GOT3 (cell line): ENCODE measurements at places on chromosomes 11 and 22.
A peak's percentile ranks its signal among the peaks of the same experiment; 100 is the strongest.

DNA sequence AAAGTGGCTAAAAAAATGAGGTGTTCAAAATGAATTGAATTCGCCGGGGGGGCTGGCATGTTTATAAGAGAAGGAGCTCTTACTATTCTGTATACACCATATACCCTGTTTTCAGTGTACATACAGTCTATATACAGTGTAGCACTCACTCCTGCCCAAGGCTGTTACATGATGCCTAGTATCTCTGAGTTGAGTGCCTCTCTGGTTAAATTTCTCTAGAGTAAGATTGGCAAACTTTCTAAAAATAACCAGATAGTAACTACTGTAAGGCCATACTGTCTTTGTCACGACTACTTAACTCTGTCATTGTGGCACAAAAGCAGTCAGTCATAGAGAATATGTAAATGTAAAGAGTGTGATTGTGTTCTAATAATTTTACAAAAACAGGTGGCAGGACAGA lies 58.1 kb downstream of the PHF21A start:
- DNase-seq: no peak

DNA sequence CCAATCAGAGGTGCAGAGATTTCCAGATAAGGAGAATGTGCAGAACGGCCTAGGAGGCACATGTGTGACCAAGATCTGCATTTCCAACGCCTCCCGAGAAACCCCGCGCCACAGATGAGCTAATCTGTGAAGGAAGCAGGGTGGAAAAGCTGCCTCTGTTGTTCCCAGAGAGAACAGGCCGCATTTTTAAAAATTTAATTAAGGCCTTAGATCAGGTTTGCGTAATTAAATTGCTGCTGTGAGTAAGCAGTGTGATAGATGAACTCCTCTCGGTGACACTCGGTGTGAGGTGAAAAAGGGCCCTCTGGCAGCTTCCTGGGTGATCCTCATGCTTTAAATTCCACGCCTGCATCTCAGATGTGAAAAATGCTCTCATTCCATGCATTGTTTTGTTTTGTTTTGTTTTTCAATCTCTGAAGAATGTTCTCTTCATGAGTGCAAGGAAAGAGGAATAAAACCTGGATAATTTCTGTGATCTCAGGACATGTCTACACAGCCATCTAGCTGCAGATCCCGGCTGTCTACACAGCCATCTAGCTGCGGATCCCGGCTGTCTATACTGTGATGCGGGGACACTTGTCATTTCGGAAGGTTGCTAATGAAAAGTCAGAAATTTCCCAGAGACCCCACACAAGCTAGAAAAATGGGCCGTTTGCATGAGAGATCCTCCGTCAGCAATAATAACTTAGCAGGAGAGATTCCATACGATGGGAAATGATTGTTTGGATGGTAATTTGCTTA lies 1398.9 kb downstream of the BRD1 start:
- no peak for DNase-seq

- no peak for DNase-seq
Measured at GRCh38 chr22:17941471-17942406, 82.6 kb downstream of the MICAL3 start.

- DNase-seq: no peak
Measured at GRCh38 chr11:72352859-72353551, 81.3 kb downstream of the CLPB start.

- DNase-seq: no peak
Measured at GRCh38 chr22:41034706-41035105, 57.7 kb upstream of the EP300 start.

DNA sequence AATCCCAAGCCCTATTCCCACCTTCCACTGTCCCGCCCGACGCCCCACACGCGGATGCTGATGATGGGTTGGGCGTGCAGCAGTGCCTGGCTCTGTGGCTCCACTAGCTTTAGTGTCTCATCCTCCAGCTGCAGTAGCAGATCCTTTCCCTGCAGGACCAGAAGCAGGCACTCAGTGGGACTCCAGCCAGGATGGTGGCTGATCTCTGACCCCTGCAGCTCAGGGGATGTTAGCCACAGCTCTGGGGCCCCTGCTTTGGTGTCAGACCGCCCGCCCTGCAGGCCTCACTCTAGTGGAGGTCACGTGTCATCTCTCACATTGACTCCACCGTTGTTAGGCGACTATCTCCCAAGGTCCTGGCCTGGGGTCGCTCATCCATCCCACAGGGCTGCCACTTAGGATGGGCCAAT lies 11.8 kb downstream of the SMPD1 start:
- DNase-seq: no peak

GRCh38 chr11:45859661-45860140 lies 12.4 kb downstream of the CRY2 start:
- DNase-seq: peak; percentile 67

DNA sequence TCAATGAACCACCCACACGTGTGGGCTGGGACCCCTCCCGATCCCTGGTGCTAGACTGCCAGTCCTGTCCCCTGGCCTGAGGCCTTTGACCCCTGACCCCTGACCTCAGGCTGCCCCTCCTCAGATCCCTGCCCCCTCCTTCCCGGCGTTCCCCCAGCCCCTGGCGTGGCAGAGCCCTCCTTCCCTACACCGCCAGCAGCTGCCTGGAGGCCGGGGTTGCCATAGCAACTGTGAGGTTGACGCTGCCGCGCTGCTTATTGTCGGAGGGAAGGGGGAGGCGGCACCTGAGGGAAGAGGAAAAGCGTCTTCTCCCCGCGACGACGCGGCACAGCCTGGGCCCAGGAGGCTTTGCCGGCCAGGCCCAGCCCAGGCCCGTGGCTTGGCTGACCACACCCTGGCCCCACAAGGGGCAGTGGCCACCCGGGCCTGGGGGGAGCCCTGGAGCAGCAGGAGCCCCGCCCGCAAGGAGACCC lies 32.6 kb downstream of the SHANK3 start:
- DNase-seq: no peak

- DNase-seq: no peak
Measured at GRCh38 chr11:67389477-67389876, 2.3 kb upstream of the RAD9A start.

GRCh38 chr11:47393163-47394049 lies 15.0 kb upstream of the SLC39A13 start:
- DNase-seq: no peak

- no peak for DNase-seq
Measured at GRCh38 chr11:90701716-90702115, 478.9 kb upstream of the CHORDC1 start.

GRCh38 chr11:57379732-57380131 lies 1.2 kb downstream of the PRG3 start:
- DNase-seq: no peak

DNA sequence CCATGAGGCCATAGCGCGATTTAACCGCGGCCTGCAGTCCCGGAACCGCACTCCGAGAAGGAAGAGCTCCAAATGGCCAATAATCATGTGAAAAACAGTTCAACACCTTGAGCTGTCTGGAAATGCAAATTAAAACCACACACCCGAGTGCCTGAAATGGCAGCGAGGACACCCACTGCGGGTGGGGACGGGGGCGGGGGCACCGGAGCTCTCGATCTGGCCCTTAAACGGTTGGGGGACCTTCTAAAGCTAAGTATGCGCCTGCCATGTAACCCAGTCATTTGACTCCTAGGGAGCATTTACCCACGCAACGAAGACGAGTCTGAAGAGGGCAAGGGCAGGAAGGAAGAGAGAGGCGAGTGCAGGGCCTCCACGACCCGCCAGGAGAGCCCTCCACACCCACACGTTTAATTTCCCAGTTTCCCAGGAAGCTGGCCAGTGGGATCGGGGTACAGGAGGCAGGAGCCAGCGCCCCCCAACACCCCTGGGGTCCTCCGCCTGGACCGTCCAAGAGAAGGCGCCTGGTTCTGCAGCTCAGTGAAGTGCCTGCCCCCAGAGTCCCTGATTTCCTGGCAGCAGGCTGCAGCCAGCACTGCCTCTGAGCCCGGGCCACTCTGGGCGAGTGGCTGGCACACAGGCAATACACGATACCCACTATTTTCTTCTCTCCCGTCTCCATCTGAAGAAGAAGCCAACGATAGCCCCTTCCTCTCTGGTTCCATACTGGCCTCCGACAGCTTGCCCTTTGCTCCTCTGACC lies 1.7 kb downstream of the TTLL8 start:
- DNase-seq: no peak

- no peak for DNase-seq
Measured at GRCh38 chr11:28808771-28809170, 700.6 kb downstream of the METTL15 start.

GRCh38 chr11:34105957-34106504 lies 602 bp downstream of the NAT10 start:
- no peak for DNase-seq

GRCh38 chr11:69525516-69526452 lies 44.3 kb downstream of the LINC01488 start:
- no peak for DNase-seq
